ENCODE measurements at places on chromosomes 7 and 10.
A peak's percentile ranks its signal among the peaks of the same experiment; 100 is the strongest.

- no peak for DNase-seq
These were observed 3.4 kb downstream of the PHF14 start for GRCh38 chr7:10977113-10977512.

DNA sequence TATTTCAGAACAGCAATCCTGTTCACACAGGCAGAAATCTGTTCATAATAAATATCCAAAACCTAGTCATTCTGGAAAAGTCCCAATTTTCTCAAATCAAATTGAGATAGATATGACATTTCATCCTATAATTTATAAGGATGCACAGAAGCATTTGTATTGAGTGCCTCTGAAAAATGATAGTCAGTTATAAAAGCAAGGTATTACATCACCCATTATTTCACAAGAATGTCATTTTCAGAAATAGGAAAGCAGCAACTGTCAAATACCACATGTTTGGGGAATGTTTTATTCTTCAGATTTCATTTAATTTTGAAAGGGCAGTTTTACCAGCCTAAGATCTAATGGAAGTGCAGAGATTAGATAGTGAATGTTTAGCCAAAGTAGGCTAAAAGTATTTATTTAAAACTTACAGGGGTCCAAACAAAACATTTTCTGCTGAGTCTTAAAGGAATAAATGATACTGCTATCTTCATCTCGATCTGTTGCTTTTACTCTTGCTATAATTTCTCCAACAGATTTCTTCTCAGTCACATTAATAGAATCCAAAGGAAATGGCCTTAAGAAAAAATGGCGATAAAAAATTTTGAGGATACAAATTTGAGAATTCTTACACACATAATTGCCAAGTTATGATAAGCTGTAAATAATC is 185.8 kb downstream of the HGF start:
- DNase-seq: no peak

DNA sequence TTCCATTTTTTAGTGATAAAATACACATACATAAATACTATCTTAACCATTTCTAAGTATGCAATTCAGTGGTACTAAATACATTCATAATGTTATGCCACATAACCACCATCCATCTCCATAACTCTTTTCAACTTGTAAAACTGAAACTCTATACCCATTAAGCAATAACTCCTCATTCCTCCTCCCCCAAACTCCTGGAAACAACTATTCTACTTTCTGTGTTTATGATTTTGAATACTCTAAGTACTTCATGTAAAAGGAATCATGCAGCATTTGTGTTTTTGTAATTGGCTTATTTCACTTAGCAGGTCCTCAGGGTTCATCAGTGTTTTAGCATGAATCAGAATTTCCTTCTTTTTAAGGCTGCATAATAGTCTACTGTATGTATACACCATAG is 131.8 kb downstream of the TES start:
- no peak for DNase-seq

GRCh38 chr7:4159154-4159501 is 523.0 kb upstream of the FOXK1 start:
- no peak for DNase-seq

DNA sequence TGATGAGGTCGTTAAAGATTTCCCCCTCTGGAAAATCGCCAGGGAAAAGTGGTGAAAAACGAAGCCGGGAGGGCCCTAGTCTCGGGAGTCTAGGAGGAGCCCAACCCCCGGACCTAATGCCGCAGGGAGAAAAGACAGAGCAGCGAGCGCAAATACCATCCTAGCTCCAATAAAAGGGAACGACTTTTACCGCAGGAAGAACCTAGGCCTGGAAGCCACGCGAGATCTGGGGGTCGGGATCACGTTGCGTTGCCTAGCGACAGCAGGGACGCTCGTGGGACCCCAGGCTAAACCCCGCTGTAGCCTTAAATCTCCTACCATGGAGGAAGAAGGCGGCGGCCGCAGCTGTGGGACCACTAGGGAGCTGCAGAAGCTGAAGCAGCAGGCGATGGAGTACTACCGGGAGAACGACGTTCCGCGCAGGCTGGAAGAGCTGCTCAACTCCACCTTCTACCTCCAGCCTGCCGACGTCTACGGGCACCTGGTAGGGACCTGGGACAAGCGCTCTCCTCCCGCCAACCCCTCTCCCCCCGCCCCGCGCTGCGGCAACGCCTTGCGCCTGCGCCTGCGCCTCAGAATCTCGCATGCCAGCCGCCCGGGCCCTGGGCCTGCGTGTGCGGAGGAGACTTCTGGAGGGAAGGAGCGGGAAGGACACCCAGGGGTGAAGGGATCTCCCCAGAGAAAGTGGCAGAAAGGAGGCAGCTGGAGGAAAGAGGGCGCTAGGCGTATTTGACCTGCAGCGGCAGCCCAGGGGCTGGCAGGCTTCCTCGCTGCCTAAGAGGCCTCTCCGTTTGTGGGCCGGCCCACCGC is at the start of gene ENO4:
ENO4 (plus strand) TSS at position 252 of the 810 bp plus-strand sequence; CDS start at position 320, 68 bp downstream.
- no peak for DNase-seq

- no peak for DNase-seq
These were observed 265.5 kb upstream of the POT1 start for GRCh38 chr7:125195156-125195555.

GRCh38 chr7:106345421-106346166 is 60.8 kb upstream of the NAMPT start:
- peak; percentile 37 for DNase-seq

GRCh38 chr10:17785276-17785930 is 23.7 kb upstream of the MRC1 start:
- DNase-seq: no peak

GRCh38 chr10:1063232-1063865 is 7.2 kb downstream of the WDR37 start:
- DNase-seq: no peak

- no peak for DNase-seq
These were observed 64.2 kb downstream of the PHYHIPL start for GRCh38 chr10:59240582-59241183.

GRCh38 chr10:7146189-7146588 is 264.6 kb downstream of the SFMBT2 start:
- DNase-seq: no peak

DNA sequence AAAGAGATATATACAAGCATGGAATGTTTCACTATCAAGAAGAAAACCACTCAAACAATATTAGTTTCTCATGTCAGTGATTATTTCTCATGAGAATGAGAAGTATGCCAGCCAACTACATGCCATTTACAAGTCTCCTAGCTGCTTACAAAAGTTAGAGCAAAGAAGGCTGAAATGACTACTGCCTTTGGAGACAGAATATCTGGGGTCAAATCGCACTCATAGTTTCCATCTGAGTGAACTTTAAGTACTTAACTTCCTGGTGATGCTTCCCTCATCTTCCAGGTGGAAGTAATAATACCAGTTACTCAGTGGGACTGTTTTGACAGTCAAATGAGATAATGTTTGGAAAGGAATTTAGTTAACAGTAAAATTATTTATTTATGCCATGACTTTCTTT is 42.0 kb upstream of the RHOBTB1 start:
- DNase-seq: no peak

DNA sequence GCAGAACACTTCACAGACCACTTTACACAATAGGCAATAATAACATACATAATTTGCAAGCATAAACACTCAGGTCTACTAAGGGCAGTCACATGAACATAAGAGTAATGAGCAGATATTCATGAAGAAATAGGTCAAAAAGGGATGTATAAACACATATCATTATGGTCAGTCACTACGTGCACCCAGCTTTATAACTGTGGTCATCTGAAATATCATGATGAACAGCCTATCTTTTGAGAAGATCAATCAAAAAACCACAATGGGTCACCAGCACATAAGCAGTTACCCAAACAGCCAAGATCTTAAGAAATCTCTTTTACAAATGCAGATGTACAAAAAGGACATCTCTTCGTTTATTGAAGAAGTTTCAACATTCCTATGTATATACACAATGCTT is 35.5 kb upstream of the DRGX start:
- DNase-seq: no peak

GRCh38 chr10:93977442-93977841 is 16.3 kb upstream of the PLCE1 start:
- DNase-seq: no peak

GRCh38 chr7:127751490-127752448 is 99.8 kb downstream of the SND1 start:
- no peak for DNase-seq

All from activated T-helper 1 cell treated with anti-CD3 and anti-CD28 coated beads, Interleukin-2, amount 50 U/mL, for 16 hours (primary cell).